ENCODE measurements at places on chromosomes 16 and 17.

- DNase-seq = no peak
Observed at GRCh38 chr16:27417047-27417671, 15.2 kb downstream of the IL21R start.

DNA sequence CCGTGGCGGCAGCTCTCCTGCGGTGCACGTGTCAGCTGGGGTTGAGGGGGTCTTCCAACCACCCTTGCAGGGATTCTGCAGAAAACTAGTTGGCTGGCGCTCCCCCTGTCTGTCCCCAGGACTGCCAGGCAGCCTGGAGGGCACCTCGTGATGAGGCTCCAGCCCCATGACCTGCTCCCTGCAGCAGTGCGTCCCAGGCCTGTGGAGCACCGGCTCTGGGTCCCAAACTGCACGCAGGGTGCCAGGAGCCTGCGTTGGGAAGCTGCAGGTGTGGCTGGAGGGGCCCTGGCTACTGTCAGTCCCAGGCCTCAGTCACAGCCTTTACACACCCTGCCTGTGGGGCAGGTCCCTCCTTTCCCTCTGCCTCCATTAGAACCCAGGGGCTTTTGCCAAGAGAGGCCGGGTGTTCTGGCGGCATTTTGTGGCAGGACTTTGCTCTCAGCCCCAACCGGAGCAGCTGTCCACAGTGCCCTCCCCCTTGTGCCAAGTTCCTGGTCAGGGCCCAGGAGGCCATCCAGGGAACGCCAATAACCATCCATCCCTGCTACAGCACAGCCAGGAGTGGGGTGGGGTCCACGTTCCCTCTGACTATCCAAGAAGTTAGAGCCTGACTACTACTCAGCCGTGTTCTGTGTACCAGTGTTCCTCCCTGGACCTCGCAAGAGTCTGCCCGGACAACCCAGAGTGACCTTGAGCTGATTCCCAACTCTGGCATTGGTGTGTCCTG, 9.2 kb downstream of the CHMP6 start:
- no peak for DNase-seq

DNA sequence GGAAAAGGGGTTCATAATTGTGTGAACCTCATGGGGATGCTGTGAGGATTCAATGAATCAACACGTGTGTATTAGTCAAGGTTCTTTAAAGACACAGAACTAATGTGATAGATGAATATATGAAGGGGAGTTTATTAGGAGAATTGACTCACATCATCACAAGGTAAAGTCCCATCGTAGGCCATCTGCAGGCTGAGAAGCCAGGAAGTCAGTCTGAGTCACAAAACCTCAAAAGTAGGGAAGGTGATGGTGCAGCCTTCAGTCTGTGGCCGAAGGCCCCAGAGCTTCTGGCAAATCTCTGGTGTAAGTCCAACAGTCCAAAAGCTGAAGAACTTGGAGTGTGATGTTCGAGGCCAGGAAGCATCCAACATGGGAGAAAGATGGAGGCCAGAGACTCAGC, 413.4 kb downstream of the CDH13 start:
- no peak for DNase-seq

DNA sequence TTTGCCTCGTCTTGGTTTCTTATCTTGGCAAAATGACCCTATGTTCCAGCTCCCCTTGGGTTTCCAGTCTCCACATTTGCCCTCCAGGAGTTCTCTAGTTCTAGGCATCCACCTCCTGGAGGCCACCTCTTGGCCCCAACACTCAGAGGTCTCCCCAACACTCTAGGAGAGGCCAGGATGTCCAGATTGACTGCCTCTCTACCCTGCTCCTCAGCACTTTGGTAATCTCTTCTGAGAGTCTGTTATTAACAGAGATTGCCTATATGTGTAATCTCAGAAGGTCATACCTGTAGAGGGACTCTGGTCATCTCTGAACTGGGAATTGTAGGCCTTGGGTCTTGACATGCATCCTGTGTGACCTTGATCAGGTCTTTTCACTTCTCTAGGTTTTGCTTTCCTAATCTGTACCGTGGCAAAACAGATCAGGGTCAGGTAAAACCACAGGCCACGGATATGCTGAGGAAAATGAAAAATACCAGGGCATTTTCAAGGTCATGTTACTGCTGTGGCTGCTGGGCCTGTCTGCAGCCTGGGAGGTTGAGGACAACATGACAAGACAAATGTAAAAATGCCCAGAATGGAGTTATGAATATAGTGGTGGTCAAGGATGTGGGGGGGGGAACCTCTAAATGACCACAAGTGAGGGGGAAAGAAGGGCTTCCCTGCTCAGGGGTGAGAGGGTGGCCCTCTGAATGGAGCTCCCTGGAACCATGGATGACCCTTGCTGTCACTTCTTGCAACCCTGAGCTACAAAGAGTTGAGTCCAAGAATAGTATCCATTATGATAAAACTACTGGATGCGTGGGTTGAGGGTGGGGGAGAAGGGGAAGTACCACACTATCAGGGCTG, 5.0 kb upstream of the CCL4L2 start:
- no peak for DNase-seq

DNA sequence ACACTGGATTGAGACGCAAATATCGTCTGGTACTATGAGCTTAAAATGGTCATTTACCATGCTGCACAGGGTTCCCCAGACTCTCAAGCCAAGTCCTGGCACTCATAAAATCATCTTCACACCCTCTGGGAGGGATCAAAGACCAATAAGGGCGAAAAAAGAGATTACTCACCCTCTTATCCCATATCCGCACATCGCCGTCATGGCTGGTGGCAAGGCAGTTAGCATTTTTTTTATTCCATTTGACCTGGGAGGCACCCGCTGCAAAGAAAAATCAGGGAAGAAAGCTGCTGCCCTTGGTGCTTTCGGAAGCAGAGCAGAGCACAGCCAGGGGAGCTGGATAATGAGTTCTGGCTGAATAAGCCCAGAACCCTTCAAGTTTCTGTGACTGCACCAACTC, 42.4 kb downstream of the WDR59 start:
- DNase-seq = no peak

- no peak for DNase-seq
Observed at GRCh38 chr17:70171159-70171558, 1.8 kb downstream of the KCNJ2 start.

- no peak for DNase-seq
Observed at GRCh38 chr17:17134957-17135333, 71.2 kb downstream of the PLD6 start.

DNA sequence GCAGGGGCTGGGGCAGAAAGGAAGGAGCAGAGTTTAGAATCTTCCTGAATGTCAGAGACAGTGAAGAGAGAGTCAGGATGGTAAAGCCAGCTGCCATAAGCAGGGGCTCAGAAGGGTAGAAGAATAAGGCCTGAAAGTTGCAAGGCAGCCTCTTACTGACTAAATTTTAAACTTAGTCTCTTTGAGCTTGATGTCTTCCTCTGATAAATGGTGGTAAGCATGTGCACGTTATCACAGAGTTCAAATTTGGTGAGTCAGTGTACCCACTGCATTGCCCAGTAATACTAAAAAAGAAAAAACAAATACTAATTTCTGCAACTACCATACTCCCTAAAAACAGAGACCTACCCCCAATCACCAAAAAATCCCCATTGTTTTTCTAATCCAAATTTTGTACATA, 45.2 kb downstream of the SIAH1 start:
- no peak for DNase-seq

GRCh38 chr17:43645765-43646481, 15.8 kb downstream of the MEOX1 start:
- no peak for DNase-seq

DNA sequence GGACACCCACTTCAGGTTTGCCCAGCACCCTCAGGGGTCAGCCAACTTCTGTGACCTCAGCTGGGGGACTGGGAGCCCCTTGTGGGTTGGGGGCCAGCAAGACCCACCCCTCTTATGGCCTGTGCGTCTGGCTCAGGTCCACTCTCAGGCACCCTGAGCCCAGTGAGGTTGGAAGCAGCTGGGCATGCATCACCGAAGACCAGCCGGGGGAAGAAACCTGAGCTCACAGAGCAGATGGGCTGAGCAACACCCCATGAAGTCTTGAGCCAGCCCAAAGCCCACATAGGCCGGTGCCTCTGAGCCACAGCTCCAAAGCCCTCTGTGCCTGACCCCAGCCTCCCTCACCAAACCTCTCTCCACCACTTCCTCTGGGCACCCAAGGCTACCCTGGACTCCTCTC, 166.7 kb downstream of the RBFOX3 start:
- DNase-seq = no peak

DNA sequence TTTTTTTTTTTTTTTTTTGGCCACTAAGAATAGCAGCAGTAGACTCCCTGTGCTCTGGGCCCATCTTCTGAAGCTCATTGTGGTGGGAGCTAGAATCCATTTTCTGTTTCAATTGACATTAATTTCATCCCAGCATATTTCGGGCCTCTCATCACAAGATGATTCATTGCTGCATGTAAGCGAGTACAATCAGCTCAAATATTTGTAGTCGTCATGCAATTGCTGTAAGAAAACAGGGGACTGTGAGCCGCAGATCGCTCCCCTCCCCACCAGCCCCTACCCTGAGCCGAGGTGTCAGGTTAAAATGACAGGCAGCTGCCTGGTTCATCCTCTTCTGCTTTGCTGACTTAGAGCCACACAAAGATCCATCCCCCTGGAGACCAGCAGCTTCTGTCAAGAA, 358.8 kb upstream of the CDH5 start:
- no peak for DNase-seq

DNA sequence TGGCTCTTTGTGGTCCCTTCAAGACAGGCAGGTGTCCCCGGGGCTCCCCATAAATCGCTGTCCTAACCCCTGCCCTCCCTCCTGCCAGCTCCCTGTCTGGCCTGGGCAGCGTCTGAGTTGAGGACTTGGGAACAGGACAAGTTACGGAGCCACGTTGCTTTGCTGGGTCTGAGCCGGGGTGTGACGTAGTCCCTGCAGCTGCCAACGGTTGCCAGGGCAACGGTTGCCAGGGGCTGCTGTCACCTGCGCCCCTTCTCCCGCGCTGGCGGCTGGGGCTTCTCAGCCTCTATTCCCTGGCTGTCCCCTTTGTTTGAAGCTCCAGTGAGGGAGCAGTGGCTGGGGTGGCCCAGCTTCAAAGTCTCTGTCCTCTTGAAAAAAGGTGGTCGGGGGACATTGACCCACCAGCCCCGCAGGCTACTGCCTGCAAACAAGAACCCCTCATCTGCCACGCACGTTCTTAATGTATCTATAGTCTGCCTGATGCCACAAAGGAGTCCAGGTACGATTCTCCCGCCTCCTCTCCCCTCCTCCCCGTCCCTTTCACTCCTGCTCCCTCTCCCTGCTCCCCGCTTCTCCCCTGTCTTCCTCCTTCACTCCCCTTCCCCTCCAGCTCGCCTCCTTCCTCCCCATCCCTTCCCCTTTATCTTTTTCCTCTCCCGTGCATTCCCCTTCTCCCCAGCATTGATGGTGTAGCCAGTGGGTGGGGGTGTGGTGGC, 10.9 kb downstream of the ADGRG1 start:
- no peak for DNase-seq

GRCh38 chr17:30219833-30220232, 15.7 kb downstream of the SLC6A4 start:
- no peak for DNase-seq

- no peak for DNase-seq
Observed at GRCh38 chr16:66988197-66988788, at the start of gene CES4A. CES4A (plus strand) TSS chr16:66988589; CDS start chr16:66988773, 184 bp downstream.

- no peak for DNase-seq
Observed at GRCh38 chr17:67171560-67171959, 73.4 kb downstream of the HELZ start.

DNA sequence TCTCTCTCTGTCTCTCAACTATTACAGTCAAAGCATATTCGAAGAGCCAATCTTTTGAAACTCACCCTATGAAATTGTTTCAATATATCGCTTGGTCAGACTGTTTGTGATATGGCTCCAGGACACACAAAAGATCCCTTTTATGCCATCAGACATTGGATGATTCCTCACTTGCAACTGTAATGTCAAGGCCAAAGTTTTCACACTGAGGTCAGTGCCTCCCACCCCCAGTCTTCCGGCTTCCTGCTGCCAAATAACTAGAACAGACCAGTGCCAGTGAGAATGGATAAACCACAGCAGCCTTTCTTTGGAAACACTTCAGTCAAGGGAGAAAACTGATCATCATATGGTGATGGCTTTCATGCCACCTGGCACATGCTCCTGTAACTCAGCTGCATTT, 321.9 kb upstream of the ZFHX3 start:
- no peak for DNase-seq

- DNase-seq = no peak
Observed at GRCh38 chr16:10675861-10676260, 18.9 kb downstream of the TEKT5 start.

DNA sequence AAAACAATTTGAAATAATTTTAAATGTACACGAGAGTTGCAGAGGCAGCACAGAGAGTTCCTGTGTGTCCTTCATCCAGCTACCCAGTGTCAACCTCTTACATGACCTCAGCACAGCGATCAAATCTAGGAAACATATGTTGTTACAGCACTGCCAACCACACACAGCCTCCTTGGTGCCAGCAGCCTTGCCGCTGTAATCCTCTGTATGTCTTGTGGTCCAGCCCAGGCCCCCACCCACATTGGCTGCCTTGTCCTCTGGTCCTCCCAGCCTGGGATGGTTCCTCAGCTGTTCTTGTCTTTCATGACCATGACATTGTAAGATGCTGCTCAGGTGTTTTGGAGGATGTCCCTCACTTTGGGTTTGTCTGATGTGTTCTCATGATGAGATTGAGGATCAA, 178.0 kb downstream of the RPTOR start:
- no peak for DNase-seq

GRCh38 chr16:8892101-8892575, 10.0 kb downstream of the LITAFD start:
- no peak for DNase-seq

GRCh38 chr17:62675260-62675659, 47.8 kb downstream of the MRC2 start:
- DNase-seq = no peak

GRCh38 chr16:78215222-78215621, 115.8 kb downstream of the WWOX start:
- no peak for DNase-seq

GRCh38 chr17:8210761-8211458, 535 bp upstream of the AURKB start:
- no peak for DNase-seq

GRCh38 chr17:42078396-42079043, 19.8 kb downstream of the ZNF385C start:
- no peak for DNase-seq

- DNase-seq = no peak
Observed at GRCh38 chr17:44761932-44762810, 3.4 kb downstream of the ADAM11 start.
